Stimulated activated CD8-positive, alpha-beta memory T cell treated with anti-CD3 and anti-CD28 coated beads, Interleukin-2, amount 100 ng/mL, for 1 hour (primary cell): ENCODE measurements at places on chromosomes 3 and 15.

- DNase-seq = no peak
Observed at GRCh38 chr15:51104512-51104911, 9.8 kb upstream of the TNFAIP8L3 start.

DNA sequence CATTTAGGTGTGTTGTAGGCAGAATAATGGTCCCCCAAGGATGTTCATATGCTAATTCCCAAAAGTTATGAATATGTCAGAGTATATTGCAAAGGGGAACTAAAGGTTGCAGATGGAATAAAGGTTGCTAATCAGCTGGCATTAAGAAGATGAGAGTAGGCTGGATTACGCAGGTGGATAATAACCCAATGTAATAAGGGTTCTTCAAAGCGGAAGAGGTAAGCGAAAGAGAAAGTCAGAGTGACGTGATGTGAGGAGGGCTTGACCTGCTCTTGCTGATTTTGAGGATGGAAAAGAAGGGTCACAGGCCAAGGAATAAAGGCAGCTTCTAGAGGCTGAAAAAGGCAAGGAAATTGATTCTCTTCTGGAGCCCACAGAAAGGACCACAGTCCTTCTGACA, 104.0 kb downstream of the STRIT1 start:
- DNase-seq = no peak

- DNase-seq = no peak
Observed at GRCh38 chr3:31862666-31863279, 118.3 kb downstream of the OSBPL10 start.

- no peak for DNase-seq
Observed at GRCh38 chr3:177210744-177211502, 13.6 kb upstream of the TBL1XR1 start.

DNA sequence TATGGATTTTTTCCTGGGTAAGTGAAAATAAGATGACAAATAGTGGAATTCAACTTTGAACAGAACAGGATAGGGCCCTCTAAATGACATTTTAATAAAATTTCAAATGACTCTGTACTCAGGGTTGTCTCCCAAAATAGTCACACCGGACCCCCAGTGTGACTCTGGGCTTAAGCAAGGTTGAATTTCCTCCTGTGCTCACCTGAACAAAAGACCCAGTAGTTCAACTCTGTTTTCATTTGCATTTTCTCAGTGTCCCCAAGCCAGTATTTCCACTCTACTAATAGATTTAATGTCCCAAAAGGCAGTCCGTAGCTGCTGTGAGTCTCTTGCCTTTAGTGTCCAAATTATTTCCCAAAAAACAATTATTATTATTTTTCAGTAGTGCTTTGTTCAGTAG, 296.6 kb downstream of the PLOD2 start:
- DNase-seq = no peak

DNA sequence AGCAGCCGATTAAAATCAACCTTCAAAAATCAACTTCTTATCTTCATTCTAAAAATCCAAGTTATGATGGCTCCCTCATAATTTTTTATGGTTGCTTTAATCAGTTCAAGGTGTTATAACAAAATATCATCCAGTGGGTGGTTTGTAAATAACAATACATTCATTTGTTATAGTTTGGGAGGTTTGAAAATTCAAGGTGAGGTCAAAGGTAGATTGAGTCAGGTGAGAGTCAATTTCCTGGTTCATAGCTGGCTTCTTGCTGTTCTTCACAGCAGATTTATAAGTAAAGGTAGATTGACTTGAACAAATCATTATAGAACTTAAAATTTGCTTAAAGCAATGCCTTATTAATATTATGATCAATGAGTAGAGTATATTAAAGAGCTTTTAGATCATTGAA, 192.8 kb downstream of the CADM2 start:
- no peak for DNase-seq

- DNase-seq = no peak
Observed at GRCh38 chr15:74674161-74674560, 21.7 kb downstream of the EDC3 start.

DNA sequence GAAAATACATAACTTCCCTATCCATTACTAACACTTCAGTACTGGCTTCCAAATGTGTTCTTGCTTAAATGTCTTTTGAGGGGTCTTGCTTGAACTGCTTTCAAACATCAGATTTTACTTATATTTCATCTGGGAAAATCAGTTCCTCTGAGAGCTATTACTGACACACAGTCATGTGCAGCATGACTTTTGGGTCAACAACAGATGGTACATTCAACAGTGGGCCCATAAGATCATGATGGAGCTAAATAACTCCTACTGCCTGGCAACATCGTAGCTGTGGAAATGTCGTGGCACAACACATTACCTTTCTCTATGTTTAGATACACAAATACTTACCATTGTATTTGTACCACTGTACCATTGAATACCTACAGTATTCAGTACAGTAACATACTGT, 43.8 kb downstream of the WWTR1 start:
- DNase-seq = no peak

GRCh38 chr3:82002986-82003642, 241.7 kb upstream of the GBE1 start:
- no peak for DNase-seq

GRCh38 chr3:133479895-133480669, 80.2 kb downstream of the BFSP2 start:
- no peak for DNase-seq

- no peak for DNase-seq
Observed at GRCh38 chr15:85625166-85625830, 169.4 kb downstream of the KLHL25 start.

DNA sequence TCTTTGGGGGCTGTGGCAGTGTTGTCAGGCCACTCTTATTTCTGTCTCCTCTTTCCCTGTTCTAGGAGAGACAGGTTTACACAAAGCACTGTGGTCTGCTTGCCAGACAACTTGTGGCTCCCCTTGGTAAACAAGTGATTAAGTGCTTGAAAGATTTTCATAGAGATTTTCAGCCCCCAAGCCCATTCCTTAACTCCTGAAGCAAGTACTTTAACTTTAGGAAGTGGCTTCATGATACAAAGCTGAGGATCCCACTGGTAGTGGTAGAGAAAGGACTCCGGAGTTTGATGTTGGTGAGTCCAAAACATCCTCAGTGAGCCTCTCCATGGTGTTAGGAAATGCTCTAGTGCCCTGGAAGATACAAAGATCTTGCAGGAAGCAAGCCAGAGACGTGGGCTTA, 12.0 kb downstream of the ZBTB38 start:
- no peak for DNase-seq

- DNase-seq = no peak
Observed at GRCh38 chr15:94154255-94154654, 77.1 kb upstream of the MCTP2 start.
